ENCODE measurements at places on chromosomes 3 and 15. TPM values are rescaled to one million over a fixed set of nuclear protein-coding genes. Genes with fewer than 3 reads are reported as not detected.

The SRGAP3 gene
- 89.5 TPM for total RNA-seq

The SHC4 gene
- total RNA-seq, result 5.5 TPM

The SCAMP2 gene
- 8.0 TPM for total RNA-seq

The C2CD4A gene
- total RNA-seq, result 0.16 TPM

The SATB1 gene
- total RNA-seq, result 166 TPM

The FOXL2 gene
- total RNA-seq, result not detected

Measured in occipital lobe (tissue), 3 donors.